Suprapubic skin (tissue), 4 donors: ENCODE measurements at places on chromosomes 13 and 19. TPM values are rescaled to one million over a fixed set of nuclear protein-coding genes. Genes with fewer than 3 reads are reported as not detected.

DNA sequence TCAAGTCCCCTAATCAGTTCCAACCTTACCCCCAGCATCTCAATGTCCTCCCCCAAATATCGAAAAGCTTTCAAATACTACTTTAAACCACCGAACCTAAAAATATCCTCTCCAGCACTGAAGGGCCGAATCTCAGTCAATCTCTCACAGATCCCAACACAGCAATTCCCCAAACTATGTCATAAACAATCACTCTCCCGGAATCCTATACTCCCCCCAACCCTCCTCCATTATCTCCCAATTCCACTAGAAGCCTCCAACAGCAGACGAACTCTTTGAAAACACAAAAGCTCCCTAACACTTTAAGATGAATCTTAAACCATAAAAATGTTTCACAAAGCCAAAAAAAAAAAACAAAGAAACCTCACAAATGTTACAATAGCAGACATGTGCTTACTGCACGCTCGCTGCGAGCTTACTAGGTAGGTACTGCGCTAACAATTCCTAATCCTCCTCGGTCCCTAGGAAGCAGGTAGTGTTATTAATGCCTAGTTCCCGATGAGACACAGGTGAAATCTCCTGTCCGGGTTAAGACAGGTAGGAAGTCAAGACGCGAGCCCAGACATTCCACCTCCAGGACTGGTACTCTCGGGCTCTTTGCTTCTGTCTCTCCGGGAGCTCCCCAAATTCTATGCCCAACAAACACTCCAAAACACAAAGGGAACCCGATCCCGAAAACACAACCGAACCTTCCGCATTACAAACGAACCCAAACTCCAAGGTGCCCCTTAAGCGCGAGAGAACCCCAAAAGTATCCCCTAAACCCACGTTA lies 14.2 kb downstream of the FBXO46 start:
- DNase-seq = no peak

- DNase-seq = no peak
Observed at GRCh38 chr19:33063356-33063752, 1.3 kb downstream of the RHPN2 start.

DNA sequence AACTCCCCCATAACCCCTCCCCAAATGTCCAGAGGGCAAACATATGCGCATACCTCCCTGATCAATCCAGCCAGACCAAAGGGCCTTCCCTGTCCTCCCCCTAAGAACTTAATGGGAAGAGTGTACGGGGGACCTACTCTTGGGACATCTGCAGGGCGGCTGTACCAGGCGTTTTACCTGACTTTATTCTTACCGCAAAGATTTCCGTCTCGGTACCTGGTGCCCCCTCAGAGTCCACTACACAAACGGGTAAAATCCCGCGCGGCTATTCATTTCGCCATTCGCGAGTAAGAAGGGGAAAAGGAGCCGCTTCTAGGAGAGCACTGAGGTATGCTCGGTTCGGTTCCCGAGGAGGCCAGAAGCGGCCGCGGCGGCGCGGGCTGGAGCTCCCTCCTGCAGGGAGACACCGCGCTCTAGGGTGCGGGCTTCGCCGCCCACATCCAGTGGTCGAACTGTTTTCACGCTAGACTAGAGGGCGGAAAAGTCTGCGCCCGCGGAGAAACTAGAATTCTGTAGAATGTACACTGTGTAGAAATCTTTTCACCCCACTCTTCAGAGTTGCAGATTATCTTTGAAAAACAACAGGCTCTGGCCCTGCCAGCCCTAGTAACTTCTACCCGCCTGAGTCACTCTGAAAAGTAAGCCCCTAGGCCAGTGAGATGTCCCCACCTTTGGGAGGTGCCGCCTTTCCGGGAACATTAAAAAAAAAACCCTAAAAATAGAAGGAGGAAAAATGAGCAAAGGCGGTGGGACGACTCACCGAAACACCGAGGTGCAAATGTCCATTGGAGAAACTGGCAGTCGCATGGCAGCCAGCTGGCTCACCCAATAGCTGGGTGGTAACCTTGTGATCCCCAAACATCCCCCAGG lies 3.8 kb upstream of the TSHZ3 start:
- DNase-seq = no peak

DNA sequence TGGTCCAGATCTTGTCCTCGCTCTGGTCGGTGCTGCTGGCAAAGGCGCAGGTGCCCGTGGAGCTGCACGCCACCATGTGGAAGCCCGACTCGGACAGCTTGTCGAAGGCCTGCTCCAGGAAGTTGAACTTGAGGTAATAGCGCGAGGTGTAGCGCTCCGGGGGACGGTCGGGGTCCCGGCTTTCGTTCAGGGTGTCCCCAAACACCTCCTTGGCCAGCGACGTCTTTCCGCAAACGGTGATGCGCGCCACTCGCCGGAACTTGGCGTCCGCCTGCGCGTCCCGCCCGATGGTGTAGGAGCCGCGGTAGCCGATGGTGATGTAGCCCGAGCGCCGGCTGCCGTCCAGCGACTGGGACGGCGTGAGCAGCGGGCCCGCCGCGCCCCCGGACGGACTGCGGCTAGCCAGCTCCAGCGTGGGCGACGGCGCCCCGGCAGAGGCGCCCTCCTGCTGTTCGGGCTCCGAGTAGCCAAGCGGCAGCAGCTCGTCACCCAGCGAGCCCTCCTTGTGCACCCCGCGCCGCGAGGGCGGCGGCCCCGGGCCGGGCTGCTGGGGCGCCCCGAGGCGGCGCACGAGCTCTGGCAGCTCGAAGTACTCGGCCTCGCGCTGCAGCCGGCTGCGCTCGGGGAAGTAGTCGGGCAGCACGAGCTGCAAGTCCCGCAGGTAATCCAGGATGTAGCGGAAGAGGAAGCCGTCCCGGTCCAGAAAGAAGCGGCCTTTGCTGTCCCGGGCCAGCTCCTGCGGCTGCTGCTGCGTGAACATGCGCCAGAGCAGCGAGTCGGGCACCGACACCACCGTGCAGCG lies 801 bp downstream of the KCTD12 start:
- DNase-seq = peak; percentile 90

GRCh38 chr13:110699148-110700145 lies 6.5 kb downstream of the CARS2 start:
- DNase-seq = no peak

GRCh38 chr13:67137044-67137735 lies 92.9 kb downstream of the PCDH9 start:
- DNase-seq = no peak

- no peak for DNase-seq
Observed at GRCh38 chr19:41945135-41945766, 13.9 kb downstream of the RABAC1 start.

GRCh38 chr13:76466043-76466442 lies 420.2 kb downstream of the KCTD12 start:
- no peak for DNase-seq

DNA sequence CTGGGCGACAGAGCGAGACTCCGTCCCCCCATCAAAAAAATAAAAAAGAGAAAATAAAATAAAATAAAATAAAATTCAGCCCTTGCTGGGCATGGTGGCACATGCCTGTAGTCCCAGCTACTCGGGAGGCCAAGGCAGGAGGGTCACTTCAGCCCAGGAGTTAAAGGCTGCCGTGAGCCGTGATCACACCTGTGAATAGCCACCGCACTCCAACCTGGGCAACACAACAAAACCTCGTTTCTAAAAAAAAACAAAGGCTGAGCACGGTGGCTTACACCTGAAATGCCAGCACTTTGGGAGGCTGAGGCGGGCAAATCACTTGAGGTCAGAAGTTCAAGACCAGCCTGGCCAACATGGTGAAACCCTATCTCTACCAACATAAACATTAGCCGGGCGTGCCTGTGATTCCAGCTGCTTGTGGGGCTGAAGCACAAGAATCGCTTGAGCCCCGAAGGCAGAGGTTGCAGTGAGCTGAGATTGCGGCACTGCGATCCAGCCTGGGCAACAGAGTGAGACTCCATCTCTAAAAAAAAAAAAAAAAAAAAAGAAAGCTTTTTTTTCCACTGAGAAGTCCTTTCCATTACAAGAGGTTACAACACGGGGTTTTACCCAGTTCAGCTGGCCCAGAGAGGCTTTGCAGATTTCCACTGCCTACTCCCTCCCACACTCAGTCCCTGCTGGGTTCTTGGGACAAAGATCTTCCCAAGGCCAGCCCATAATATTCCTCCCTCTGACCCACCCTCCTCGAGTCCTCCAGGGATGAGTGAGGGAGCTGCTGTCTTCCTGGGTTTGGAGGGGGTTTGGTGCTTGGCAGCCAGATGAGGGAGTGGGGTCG lies 6.4 kb downstream of the ANGPTL4 start:
- no peak for DNase-seq

DNA sequence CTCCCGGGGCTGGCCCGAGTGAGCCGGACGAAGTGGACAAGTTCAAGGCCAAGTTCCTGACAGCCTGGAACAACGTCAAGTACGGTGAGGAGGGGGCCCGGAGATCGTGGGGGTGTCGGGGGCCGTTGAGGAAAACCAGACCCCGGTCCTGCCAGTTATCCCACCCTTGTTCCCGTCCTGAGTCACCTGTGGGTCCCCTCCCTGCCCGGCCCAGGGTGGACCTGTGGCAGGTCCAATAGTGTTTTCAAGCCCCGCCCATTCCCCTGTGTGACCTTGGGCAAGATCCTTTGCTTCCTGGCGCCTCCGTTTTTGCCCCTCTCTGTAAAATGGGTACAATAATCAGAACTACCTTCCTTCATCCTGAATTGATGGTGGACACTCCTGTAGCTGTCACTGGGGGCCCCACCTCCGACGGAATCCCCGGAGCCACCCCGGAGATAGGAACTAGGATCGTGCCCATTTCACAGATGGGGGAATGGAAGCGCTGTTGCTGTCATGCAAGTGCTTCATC lies 593 bp downstream of the ATG4D start:
- DNase-seq = no peak

DNA sequence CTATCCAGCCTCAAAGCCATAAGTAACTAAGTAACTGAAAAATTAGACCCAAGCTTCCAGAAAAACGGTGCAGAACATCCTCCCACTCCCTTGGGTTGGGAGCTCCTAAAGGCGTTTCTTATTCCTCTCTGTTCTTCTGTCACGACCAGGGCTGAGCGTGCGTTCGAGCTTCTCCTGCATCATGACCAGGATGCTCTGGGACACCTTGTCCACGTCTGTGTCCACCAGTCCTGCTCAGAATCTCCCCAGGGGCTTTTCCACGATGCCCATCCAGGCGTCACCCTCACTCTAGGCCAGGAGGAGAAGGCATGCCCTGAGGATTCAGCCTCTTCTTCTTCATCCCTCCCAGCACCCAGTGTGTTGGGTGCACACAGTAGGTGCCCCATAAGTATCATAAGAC lies 37.8 kb upstream of the GAS6 start:
- no peak for DNase-seq

DNA sequence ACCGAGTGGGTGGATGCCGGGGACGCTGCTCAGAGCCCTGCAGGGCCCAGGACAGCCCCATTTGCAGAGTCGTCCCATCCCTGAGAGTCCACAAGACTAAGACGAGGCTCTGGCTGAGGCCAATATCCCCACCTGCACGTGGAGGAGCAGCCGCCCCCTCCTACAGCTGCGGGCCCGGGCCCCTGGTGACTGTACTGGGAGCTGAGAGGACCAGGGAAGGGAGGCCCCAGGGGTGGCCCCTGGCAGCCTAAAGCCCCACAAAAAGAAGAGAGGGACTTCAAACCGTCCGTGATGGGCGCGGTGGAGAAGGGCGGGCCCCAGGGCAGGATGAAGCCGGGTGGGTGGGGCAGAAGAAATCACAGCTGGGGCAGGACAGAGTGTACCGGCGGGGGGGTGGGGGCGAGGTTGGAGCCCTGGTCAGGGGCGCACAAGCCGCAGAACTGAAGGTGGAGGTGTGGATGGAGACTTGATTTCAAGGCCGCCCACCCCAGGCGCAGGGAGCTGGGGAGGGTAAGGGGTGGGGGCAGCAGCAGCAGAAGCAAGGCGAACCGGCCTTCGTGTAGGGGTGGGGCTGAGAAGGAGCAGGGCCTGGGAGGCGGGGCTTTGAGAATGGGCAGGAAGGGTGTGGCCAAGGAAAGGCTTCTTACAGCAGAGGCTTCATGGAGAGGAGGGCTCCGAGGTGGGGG lies 12.9 kb downstream of the CFD start:
- no peak for DNase-seq

SPACA4 gene
- total RNA-seq = 3.6 TPM

FFAR2 gene
- total RNA-seq = 0.30 TPM

KRTDAP gene
- total RNA-seq = 5,026 TPM

SERPINE3 gene
- not detected for total RNA-seq

CRB3 gene
- total RNA-seq = 67.3 TPM
